ENCODE measurements at places on chromosomes 7 and 10.

DNA sequence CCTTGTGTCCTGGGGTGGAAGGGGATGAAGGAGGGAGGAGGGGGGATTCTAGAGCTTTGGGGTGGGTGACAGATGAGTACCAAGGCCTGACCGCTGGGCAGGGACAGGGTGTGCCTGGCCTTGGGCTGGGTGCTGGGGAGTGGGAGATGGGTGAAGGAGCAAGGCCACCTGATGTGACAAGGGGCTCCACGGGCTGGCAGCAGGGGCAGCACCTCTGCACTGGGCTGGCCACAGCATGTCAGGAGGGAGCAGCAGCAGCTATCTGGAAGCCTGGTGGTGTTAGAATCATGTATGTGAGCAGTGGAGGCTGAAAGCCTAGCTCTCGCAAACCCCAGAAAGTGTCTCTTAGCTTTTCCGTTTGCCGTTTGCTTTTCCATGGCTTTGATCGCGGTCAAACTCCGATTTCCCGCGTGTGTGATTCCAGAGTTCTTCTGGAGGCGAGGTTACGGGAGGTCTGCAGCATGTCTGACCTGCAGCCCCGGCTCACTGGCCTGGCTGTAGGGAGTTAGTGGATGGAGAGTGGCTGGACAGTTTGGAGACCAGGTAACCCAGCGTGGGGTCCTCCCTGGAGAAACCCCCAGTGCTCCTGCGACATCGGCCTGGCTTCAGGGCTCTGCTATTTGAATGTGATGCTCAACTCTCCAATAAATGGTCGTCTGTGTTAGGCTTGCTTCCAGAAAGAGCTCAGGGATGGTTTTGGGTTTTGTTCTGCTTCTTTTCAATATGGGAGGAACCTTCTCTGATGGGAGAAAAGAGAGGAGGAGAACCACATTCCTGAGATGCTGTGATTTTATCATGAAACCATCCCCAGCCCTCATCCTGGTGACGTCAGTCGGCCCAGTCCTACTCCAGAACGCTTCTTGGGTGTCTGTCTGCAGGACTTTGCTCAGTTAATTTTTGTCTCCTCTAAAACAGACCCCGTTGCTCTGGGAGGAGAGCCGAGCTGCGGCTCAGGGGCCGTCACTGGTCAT, 105.5 kb downstream of the CUX1 start:
- DNase-seq, result no peak

DNA sequence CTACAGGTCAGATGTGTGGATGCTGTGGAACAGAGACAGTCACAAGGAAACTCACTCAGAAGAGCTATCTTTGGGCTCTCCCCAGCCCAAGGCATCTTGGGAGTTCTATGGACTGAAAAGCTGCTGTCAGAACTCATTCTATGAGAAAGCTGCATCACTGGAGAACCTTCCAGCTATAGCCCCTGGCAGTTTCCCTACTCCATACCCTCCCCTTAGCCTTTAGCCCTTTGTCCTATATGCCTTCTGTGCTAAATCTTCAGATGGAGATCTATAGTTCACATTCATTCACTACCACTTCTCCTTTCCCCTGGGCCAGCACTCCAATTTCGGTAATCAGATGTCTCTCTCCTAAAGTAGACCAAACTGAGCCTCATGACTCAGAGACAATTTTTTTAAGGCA, 6.9 kb downstream of the WNT8B start:
- no peak for DNase-seq

- no peak for DNase-seq
Measured at GRCh38 chr7:130136579-130137167, 66.3 kb downstream of the KLHDC10 start.

DNA sequence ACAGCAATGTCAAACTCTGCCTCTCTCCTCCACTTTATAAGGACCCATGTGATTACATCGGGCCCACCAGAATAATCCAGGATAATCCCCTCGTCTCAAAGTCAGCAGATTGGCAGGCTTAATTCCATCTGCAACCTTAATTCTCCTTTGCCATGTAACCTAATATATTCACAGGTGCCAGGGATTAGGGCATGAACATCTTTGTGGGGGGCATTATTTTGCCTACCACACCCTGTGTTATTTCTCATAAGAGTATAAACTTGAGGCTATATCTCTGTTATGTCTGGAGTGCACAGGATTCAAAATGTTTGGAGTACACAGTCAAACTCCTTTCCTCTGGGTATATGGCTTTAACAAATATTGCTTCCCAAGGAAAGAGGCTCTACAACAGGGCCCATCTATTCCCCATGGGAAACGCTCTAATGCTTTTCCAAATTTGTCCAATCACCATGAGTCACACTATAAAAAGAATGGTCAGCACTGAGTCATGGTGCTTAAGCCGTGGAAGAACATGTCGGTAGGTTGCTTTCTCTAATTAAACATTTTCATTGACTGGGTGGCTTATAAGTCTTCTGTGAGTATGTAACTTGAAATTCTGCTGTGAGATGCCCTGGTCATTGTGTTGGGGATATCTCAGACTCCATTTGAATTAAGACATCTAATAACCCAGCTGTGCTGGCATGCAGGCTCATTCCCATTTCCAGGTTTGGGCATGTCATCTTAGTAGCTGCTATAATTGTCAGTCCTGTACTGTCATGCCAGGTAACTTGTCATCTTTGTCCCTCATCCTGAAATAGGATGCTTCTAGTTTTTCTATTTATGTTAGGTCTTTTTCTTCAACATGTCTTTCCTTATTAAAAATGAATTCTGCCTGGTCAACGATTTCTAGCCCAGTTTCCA, 11.5 kb upstream of the AKR1B10 start:
- no peak for DNase-seq

DNA sequence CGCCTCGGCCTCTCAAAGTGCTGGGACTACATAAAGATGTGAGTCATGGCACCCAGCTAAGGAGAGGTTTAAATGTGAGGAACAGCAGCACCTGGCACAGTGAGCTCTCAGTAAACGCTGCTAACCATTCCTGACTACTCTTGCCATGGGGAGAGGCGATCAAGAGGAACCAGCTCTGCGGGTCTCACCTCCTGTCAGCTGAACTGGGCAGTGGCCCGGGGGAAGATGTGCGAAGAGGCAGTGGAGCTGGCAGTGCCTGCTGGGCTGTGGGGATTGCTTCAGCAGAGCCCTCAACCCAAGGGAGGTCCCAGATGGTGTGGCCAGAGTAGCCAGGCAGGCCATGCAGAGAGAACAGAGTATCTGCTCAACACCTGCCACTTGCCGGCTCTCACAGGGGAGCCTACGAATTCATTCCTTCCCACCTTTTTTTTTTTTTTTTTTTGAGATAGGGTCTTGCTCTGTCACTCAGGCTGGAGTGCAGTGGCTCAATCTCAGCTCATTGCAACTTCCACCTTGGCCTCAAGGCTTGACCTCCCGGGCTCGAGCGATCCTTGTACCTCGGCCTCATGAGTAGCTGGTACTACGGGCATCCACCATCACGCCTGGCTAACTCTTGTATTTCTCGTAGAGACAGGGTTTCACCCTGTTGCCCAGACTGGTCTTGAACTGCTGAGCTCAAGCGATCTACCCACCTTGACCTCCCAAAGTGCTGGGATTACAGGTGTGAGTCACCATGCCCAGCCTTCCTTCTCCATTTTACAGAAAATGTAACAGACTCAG, 6.8 kb downstream of the POLM start:
- DNase-seq, result no peak

- DNase-seq, result no peak
Measured at GRCh38 chr10:12772797-12773587, 228.5 kb downstream of the CCDC3 start.

GRCh38 chr10:131676046-131676799, 224.6 kb upstream of the PPP2R2D start:
- DNase-seq, result no peak

DNA sequence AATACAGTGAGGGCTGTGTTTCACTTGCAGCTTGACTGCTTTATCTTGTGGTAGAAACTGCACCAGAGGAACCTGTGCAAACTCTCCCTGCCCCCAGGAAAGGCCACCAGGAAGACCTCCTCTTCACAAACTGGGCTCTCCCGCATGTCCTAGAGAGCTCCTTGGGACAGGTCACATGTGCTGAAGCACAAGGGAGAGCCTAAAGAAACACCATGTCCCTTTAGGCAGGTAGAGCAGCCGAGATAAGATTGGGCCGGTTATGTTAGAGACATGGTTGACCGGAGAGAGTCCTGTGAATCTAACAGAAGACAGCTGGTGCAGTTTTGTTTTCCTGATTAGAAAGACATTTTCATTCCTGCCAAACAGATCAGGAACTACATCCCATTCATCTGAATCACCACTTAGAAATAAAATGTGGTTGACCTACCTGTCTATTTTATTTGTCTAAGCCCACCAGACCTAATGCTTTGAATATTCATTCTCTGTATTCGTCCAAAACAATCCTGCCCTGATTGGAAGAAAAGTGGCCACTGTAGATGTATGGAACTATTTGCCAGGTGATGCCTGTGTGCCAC, 224.1 kb downstream of the GLI3 start:
- no peak for DNase-seq

- DNase-seq, result no peak
Measured at GRCh38 chr10:14146501-14146900, 184.2 kb downstream of the FRMD4A start.

GRCh38 chr7:122768827-122769226, 66.1 kb upstream of the RNF148 start:
- DNase-seq, result no peak

DNA sequence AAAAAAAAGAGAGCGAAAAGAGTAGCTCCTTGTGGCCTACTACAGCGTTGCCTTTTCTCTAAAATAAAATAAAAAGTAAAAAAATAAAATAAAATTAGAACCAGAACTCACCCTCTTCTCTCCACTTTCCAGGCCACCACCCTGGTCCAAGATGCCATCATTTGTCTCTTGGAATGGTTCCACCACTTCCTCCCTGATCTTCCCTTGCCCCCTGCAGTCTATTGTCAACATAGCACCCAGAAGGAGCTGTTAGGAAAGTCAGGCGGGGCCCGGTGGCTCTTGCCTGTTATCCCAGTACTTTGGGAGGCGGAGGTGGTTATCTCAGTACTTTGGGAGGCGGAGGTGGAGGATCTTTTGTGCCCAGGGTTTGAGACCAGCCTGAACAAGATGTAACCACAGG, 7.6 kb upstream of the GRID2IP start:
- DNase-seq, result no peak

DNA sequence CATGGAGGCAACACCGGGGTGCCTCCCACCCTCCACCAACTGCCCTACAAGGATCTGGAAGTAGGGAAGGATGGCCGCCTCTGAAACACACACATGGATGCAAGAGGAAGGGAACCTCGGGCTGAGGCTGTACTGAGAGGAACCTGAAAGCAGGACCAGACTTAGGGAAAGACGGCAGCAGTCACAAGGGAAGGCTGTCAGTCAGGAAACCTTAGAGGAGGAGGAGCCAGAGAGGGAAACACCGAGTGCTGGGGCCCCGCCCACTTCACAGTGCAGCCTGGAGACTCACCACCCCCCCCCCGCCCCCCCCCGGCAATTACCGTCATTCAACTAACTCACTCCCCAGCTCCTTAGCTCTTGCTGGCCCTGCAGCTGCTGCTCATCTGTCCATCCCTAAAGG, 2.5 kb downstream of the CYREN start:
- no peak for DNase-seq
